ENCODE measurements at places on chromosomes 11 and 22.
A peak's percentile ranks its signal among the peaks of the same experiment; 100 is the strongest.

DNA sequence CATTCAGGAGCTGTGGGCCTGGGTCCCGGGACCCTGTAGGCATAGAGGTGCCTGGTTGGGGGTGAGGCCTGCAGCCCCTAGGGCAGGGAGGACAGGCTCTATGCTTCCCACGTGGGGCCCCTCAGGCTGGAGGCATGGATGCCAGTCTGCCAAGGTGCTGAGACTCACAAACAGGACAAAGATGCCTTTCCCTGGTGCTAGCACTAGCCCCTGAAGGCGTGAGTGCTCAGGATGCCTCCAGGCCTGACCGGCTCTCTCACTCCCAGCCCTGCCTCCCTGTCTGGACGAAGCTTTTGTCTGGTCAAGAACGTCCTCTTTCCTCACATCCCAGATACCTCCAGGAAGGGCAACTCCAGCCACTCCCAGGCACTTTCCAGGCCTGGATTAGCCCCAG, 2.1 kb downstream of the CDC42BPG start:
- no peak for DNase-seq

GRCh38 chr11:76857781-76858410, 2.8 kb upstream of the ACER3 start:
- DNase-seq: no peak

GRCh38 chr22:45526768-45527360, 24.2 kb downstream of the FBLN1 start:
- DNase-seq: no peak

DNA sequence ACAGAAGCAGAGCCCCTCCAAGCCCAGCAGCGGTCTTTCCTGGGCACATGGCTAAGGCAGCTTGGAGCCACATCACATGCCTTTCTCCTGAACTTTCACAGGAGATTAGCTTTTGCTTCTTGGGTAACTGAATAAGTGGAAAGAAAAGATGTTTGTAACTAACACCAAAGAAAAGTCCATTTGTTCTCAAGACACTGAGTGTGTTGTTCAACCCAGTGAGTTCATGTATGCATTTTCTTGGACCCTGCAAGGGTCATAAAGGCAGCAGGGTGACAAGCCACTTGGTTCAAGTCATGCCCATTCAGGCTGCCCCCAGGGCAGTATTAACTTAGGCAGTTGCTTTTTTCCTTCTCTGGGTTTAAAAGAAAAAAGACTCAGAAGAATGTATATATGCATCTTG, 203.4 kb downstream of the FAM76B start:
- DNase-seq: no peak

DNA sequence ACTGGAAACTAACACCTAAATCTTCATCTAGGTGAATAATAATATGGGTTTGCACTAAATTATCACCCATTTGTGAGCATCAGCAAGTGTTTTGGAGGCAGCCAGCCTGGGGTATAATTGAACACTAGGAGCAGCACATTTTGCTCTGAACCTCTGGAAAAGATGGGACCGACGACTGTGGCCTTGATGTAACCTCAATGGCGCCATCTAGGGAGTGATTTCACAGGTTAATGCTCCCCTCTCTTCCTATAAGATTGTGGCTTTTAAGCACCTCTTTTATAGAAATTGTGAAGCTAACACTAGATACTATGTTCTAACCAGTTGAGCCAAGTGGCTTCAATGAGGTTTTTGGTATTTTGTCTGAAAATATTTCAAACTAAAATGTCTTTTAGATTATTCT, 203.7 kb downstream of the NELL1 start:
- no peak for DNase-seq

DNA sequence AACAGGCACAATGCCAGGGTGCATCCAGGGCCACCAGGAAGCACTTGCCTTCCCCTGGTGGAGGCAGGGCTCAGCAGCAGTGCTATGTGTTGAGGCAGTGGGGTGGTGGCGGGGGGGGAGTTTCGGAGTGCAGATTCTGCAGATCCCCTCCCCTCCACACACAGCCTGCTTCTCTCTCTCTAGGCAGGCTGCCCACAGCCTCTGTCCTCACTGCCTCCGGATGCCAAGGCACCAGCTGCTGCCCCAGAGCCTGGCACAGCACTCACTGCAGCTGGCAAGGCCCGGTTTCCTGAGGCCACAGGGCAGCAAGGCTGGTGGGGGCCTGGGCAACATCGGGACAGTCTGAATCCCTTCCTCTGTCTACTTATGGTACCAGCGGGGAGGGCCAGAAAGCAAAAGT, 35.8 kb downstream of the NRXN2 start:
- DNase-seq: peak; percentile 95

GRCh38 chr11:68312780-68313573, 586 bp downstream of the LRP5 start:
- DNase-seq: peak; percentile 59

GRCh38 chr11:131951121-131951520, 580.7 kb downstream of the NTM start:
- no peak for DNase-seq

DNA sequence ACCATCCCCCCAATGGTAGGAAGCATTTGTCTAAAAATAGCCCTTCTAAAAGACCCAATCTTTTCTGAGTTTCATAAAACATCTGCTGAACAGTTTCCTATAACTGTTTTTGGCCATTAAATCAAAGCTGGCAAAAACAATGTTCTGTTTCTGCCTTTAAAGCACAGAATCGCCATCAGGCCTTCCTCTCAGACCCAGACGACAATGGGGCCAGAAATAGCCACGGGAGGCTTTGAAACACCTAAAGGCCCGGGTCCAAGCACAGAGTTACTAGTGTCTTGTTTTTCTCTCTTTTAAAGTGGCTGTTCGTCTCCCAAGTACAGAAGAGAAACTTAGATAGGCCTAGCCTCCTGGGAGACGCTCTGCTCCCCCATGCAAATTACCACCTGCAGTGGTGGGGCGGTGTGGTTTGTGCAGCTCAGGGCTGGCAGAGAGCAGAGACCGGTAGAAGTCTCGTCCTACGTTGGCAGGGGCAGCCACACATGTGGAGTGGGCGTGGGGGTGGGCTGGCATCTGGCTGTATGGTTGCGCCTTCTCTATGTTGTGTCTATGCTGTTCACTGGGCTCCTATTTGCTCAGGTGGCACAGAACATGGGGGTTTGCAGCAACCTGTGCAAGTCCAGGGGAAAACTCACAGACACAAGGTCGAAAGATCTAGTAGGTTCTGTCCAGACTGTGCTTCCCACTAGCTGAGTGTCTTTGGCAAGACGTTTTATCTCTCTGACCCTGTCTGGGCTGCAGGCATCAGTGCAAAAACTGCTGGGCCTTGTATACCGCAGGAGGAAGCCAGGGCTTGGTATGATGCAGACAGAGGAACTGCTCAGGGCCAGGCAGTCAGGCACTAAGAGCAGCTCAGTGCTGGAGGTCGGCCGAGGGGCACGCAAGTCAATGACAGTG, 23.6 kb upstream of the ETS1 start:
- DNase-seq: no peak

DNA sequence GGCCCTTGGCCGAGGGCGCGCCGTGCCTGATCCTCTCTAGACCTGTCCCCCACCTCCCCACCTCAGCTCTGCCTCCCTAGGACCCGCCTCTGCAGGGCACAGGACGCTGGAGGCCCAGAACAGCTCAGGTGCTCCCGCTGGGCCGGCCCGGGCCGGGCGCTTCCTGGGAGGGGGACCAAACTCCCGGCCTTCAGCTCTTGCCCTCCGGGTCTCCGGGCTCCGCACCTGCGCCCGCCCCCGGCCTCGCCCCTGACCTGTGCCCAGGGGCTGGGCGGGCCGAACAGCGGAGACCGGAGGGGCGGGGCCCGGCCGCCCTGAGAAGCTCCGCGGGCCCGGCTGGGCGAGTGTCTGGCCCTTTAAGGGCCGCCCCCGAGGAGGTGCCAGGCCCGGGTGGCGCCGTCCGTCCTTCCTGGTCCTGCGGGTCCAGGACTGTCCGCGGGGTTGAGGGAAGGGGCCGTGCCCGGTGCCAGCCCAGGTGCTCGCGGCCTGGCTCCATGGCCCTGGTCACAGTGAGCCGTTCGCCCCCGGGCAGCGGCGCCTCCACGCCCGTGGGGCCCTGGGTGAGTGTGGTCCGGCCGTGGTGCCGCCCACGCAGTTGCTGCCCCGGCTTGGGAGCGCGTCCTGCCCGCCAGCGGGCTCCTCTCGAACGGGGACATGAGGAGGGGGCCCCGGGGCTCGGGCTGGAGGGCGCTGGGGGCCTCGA, at the start of gene SSH3:
Gene SSH3, plus strand, starts transcription at position 399 of the 703 bp plus-strand sequence. Its CDS starts 96 bp downstream, at position 495.
- peak; percentile 95 for DNase-seq

- DNase-seq: no peak
Measured at GRCh38 chr11:135033540-135033939, 621.5 kb upstream of the B3GAT1 start.

DNA sequence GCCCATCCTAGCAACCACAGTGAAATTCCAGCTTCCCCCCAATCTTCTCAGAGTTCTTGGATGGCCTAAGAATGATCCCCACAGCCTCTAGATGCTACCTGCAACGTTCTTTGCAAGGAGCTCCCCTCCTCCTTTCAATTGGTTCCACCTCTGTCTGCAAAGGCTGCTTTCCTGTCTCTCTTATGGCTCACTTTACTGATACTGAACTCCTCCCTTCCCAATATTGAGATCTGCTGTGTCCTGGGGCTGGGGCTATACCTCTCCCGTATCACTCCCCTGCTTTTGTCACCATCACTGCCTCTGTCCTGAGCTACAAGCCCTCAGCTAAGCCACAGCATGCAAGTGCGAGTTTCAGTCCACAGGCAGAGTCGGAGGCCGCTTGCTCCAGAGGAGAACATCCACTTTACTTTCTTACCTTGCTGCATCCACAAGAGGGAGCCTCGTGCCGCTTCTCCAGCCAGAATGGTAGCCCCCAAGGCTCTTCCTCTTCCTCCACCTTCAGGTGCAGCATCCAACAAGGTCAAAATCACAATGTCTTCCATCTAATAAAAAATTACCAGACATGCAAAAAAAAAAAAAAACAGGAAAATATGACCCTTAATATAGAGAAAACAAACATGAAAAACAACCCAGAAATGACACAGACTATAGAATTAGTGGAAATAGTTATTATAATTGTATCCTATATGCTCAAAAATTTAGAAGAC, 48.6 kb upstream of the TMEM45B start:
- no peak for DNase-seq

GRCh38 chr22:20114506-20115475, 1.1 kb upstream of the RANBP1 start:
- DNase-seq: no peak

GRCh38 chr22:37681001-37681424, 5.1 kb upstream of the NOL12 start:
- no peak for DNase-seq

- DNase-seq: no peak
Measured at GRCh38 chr11:116661056-116661455, 111.7 kb downstream of the BUD13 start.

DNA sequence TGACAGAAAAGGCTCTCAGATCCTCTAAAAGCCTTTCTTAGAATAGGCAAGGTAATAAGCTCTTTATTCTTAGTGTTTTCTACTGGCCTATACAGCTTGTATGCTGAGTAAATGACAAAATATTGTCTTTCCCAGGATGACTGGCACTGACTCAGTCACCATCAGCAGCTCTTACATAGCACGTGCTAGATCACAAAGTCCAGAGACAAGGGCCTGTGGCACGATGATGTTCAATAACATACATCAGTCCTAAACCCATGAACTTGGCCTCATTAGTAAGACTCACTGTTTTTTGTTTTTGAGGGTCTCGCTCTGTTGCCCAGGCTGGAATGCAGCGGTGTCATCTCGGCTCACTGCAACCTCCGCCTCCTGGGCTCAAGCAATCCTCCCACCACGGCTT, 42.7 kb downstream of the CELF1 start:
- DNase-seq: no peak

GRCh38 chr11:121575963-121576290, 123.2 kb upstream of the SORL1-AS1 start:
- no peak for DNase-seq

DNA sequence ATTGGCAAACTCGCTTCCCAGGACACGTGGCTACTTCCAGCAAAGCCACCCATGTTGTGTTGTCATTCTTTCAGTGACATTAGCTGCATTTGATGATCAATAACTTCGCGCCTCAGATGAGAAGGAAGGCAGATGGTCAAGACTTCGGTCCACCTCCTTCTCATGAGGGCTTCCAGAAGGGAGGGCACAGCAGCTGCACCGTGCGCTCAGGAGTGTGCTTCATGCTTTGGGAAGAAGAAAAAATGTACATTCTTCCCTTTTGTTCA, 25.3 kb downstream of the IGLL5 start:
- no peak for DNase-seq
